ENCODE measurements at places on chromosomes 12 and 14. TPM values are rescaled to one million over a fixed set of nuclear protein-coding genes. Genes with fewer than 3 reads are reported as not detected.
A peak's percentile ranks its signal among the peaks of the same experiment; 100 is the strongest.

The FAM181A gene
- polyA plus RNA-seq, result not detected

- H3K27me3 ChIP-seq, result no peaks in the 10 kb centered on the region
- no peak overlapping the region for H3K27ac ChIP-seq
- DNase-seq, result no peak
- peaks cover 9% of the 10 kb centered on the region for H3K4me1 ChIP-seq
These were observed 87.1 kb upstream of the ATF7IP start for GRCh38 chr12:14278294-14278953.

GRCh38 chr12:18054925-18055619, 34.9 kb downstream of the RERGL start:
- H3K27ac ChIP-seq, result no peak overlapping the region
- no peaks in the 10 kb centered on the region for H3K27me3 ChIP-seq
- no peak for DNase-seq

The MYH6 gene
- polyA plus RNA-seq, result not detected

DNA sequence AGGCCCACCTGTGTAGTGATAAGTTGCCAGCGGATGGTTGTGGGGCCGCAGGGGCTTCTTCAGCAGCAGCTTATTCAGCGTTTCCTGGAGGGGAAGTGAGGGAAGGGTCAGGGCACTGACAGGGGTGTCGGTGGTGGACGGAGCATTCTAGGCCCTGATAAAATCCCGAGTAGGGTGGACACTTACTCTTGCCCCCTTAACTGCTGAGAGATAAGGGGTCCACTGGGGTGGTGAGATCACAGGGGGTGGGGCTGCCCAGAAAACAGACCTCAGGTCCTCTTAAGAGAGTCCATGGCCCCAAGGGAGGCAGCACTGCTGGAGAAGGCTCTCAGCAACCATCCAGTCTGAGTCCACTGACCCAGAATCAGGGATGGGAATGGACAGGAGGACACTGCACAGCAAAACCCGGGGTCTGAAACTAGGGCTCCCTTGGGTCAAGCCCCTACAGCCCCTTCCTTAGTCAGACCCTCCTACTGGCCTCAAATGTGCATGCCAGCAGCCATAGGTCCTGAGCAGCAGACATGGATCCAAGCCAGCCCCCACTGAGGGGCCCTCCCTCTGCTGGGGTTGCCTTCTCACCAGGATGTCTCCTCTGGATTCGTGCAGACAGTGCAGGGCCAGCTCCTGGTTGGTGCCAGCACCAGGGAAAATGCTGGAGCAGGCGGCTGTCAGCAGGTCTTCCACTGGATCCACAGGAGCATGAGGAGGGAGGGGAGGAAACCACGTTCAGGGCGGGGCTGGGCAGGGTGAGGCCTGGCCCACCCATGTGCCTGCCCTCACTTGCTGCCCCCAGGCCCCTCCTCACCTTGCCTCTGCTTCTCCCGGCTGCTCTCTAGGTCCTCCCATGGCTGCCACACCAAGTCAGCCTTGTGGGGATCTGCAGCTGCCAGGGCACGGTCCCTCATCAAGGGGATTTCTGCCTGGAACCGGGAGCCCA, 12.1 kb upstream of the PNMA1 start:
- no peaks in the 10 kb centered on the region for H3K27me3 ChIP-seq
- peaks cover 22% of the 10 kb centered on the region for H3K4me1 ChIP-seq
- H3K4me3 ChIP-seq, result no peak overlapping the region
- H3K36me3 ChIP-seq, result peaks cover 69% of the 10 kb centered on the region
- no peak for DNase-seq

The CDH24 gene
- 5.8 TPM for polyA plus RNA-seq

The MED6 gene
- polyA plus RNA-seq, result 52.6 TPM

The SOAT2 gene
- polyA plus RNA-seq, result not detected

DNA sequence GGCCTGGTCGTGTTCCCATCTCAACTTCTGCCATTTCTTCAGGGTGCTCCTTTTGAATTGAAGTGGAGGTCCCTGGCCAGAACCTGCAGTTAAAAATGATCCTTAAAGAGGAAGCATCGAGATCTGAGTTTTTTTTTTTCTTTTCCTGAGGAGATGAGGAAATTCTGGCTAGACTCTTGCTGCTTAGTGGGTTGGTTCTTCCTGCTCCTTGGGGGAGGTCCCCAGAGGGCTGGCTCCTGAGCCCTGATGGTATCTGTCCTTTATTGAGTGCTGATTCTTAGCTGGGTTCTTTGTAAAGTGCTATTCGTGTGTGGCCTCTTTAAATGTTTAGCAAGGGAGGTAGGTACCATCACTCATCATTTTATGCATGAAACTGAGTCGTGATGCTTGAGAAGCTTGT, 11.7 kb downstream of the PELI2 start:
- H3K27me3 ChIP-seq, result peaks cover 19% of the 10 kb centered on the region
- H3K27ac ChIP-seq, result no peak overlapping the region
- no peaks in the 10 kb centered on the region for H3K36me3 ChIP-seq
- DNase-seq, result no peak
- H3K4me3 ChIP-seq, result no peak overlapping the region
- H3K4me1 ChIP-seq, result no peaks in the 10 kb centered on the region

DNA sequence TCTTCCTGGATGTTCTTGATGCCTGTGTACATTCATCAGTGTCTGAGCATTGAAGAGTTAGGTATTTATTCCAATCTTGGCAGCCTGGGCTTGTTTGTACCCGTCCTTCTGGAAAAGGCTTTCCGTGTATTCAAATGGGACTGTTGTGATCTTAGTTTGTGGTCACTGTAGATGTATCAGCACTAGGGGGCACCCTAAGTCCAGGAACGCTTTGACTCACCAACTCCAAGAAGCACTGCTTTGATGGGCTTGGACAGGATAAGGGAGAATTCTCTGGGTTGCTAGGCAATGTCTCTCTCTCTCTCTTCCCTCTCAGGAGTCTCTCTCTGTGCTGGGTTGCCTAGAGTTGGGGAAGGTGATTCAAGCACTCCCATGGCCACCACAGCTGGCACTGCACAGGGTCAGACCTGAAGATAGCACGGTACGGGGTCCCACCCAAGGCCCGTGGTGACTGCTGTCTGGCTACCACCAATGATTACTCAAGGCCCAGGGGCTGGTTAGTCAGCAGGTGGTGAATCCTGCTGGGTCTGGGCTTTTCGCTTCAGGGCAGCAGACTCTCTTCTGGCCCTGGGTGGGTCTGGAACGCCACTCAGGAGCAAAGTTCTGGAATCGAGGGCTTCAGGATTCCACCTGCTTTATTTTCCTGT, 211.1 kb upstream of the RGS6 start:
- peak; percentile 89 for DNase-seq
- peaks cover 10% of the 10 kb centered on the region for H3K4me1 ChIP-seq
- no peak overlapping the region for H3K4me3 ChIP-seq
- H3K27me3 ChIP-seq, result no peaks in the 10 kb centered on the region

GRCh38 chr12:66664076-66664475, 14.8 kb downstream of the GRIP1 start:
- peaks cover 28% of the 10 kb centered on the region for H3K4me1 ChIP-seq
- H3K27me3 ChIP-seq, result no peaks in the 10 kb centered on the region
- no peaks in the 10 kb centered on the region for H3K36me3 ChIP-seq
- no peak for DNase-seq
- H3K27ac ChIP-seq, result no peak overlapping the region

DNA sequence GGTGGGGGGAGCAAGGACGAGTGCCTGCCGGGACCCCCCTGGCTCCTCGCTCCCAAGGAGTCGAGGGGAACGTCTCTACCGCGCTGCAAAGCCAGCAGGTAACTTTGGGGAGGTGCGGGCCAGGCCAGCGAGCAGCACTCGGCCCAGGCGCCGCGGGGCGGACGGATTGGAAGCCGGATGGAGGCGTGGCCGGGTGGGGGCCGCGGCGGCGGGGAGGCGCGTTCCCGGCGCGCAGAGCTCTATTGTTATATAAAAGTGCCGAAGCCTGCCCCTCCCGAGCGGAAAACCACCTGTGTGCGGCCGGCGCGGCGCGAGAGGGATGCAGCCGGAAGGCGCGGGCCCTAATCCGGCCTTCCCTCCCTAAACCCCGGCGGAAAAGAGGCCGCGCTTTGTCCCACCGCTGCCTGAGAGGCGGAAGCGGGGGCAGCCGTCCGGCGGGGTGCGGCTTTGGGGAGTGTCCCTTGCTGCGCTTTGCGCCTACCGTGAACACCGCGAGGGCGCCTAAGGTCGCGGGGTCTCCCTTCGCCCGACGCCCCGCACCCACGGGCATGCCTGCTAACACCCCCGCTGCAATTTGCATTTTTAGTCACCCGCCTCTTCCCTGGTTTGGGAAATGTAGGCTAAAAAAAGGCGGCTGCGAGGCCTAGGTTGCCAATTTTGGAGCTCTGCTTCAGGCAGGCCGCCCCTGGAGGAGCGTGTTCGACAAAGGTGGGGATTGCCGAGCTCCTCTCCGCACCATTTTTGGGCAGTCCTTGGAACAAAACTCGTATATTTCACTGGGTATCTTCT, 1.7 kb upstream of the DUSP6 start:
- H3K27ac ChIP-seq, result peak overlapping the region; percentile 95
- no peaks in the 10 kb centered on the region for H3K27me3 ChIP-seq
- peaks cover 29% of the 10 kb centered on the region for H3K4me1 ChIP-seq
- H3K36me3 ChIP-seq, result peaks cover 22% of the 10 kb centered on the region
- no peak for DNase-seq
- peak overlapping the region; percentile 73 for H3K4me3 ChIP-seq

GRCh38 chr12:124111006-124111405, 138.0 kb downstream of the ZNF664 start:
- peaks cover 3% of the 10 kb centered on the region for H3K27me3 ChIP-seq
- peaks cover 5% of the 10 kb centered on the region for H3K4me1 ChIP-seq
- no peak overlapping the region for H3K27ac ChIP-seq
- no peak for DNase-seq
- no peak overlapping the region for H3K4me3 ChIP-seq

Data from keratinocyte (primary cell).